Smooth muscle cell of bladder (primary cell): ENCODE measurements at places on chromosomes 1 and 21. TPM values are rescaled to one million over a fixed set of nuclear protein-coding genes. Genes with fewer than 3 reads are reported as not detected.

CFHR4 gene
- total RNA-seq = under 0.01 TPM in 1 of 2 replicates, not detected in the other

AK5 gene
- 14.0 and 16.9 TPM in 2 replicates for total RNA-seq

PBX1 gene
- total RNA-seq = 85.3 and 86.3 TPM in 2 replicates

ACTL8 gene
- total RNA-seq = under 0.01 and 0.09 TPM in 2 replicates

ZBTB18 gene
- total RNA-seq = 6.7 and 8.4 TPM in 2 replicates
